Glomerular endothelial cell (primary cell): ENCODE measurements at places on chromosomes 7 and 10. TPM values are rescaled to one million over a fixed set of nuclear protein-coding genes. Genes with fewer than 3 reads are reported as not detected.

NKX1-2 gene
- not detected in 2 replicates for total RNA-seq

GRCh38 chr7:151491859-151492258 lies 27.8 kb downstream of the RHEB start:
- DNase-seq, result no peak

PRF1 gene
- total RNA-seq, result not detected in 2 replicates

GRCh38 chr10:49200854-49201253 lies 12.7 kb upstream of the TMEM273 start:
- no peak for DNase-seq

CTAGE8 gene
- total RNA-seq, result not detected in 2 replicates

GRCh38 chr7:25392588-25393338 lies 164.5 kb upstream of the NPVF start:
- no peak for DNase-seq

- DNase-seq, result no peak
Observed at GRCh38 chr7:6432781-6433180, 15.0 kb downstream of the DAGLB start.

GRCh38 chr7:15625466-15625865 lies 61.0 kb downstream of the MEOX2 start:
- no peak for DNase-seq

WEE2 gene
- total RNA-seq, result not detected in 2 replicates

- no peak for DNase-seq
Observed at GRCh38 chr10:104928734-104929133, 287.6 kb downstream of the SORCS3 start.

DNA sequence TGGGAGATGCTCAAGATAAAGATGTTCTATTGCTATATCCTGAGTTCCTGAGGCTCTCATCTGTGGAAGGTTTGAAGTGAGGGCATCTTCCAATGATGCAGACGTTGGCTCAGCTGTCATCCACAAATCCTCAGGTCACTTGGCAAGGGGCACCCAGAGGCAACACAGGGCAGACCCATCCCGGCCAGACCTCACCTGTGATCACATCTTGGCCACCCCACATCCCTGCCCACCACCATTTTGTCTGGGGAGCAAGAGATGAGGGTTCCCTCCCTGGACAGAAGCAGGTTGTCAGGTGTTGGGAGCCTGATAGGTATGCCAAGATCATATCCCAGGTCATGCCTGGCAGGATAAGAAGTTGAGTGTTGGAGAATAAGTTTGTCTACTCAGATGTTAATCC lies 918.2 kb upstream of the ZNF722 start:
- no peak for DNase-seq

GRCh38 chr10:45427970-45428366 lies 54.0 kb downstream of the ALOX5 start:
- no peak for DNase-seq

CPVL gene
- 2.1 and 6.3 TPM in 2 replicates for total RNA-seq

DNAJC9 gene
- 19.3 and 26.1 TPM in 2 replicates for total RNA-seq

YAE1 gene
- 10.1 and 13.0 TPM in 2 replicates for total RNA-seq

- DNase-seq, result peak; percentile 78
Observed at GRCh38 chr7:131895541-131896164, 339.2 kb upstream of the PODXL start.

LEP gene
- total RNA-seq, result not detected in 2 replicates

GRCh38 chr10:28520346-28520745 lies 12.6 kb upstream of the WAC start:
- no peak for DNase-seq

ASCC1 gene
- 23.8 and 26.3 TPM in 2 replicates for total RNA-seq

- DNase-seq, result no peak
Observed at GRCh38 chr7:47217570-47218360, 364.1 kb downstream of the TNS3 start.

DNA sequence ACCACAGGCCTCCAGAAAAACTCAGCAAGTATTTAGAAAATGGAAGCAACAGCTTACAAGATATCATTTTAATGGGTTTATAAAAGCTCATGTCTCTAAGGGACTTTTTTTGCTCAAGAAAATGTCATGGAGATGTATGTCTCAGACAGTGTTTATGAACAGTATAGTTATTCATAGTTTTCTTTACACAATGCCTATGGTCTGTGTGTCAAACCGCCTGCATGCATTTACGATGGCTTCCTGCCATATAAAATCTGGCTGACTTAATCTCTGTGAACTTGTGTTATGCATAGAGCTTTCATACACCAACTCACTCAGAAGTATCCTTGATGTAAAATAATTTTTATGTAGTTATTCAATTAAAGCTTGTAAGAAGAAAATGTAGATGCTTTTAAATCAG lies 1314.2 kb upstream of the LRRTM3 start:
- DNase-seq, result no peak

GRCh38 chr10:122113945-122114747 lies 125.2 kb downstream of the TACC2 start:
- DNase-seq, result no peak

- DNase-seq, result no peak
Observed at GRCh38 chr7:81482600-81483186, 287.2 kb downstream of the HGF start.

FXYD4 gene
- total RNA-seq, result not detected in 2 replicates

DNA sequence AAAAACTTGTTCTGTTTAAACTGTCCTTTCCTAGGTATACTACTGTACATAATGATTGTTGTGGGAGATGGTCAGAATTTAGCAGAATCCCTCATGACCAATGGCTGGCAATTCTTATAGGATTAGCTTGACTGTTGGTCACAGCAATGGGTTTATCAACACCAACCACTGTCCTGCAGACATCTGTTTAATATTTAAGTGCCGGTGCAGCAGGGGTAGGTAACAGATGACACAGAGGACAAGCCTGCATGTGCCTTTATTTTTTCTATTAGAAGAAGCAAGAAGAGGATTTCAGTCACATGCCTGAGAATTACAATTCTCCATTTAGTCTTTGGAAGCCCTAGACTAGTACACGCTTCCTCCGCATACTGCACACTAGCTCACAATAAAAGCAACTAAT lies 48.4 kb downstream of the CCDC6 start:
- no peak for DNase-seq

DNA sequence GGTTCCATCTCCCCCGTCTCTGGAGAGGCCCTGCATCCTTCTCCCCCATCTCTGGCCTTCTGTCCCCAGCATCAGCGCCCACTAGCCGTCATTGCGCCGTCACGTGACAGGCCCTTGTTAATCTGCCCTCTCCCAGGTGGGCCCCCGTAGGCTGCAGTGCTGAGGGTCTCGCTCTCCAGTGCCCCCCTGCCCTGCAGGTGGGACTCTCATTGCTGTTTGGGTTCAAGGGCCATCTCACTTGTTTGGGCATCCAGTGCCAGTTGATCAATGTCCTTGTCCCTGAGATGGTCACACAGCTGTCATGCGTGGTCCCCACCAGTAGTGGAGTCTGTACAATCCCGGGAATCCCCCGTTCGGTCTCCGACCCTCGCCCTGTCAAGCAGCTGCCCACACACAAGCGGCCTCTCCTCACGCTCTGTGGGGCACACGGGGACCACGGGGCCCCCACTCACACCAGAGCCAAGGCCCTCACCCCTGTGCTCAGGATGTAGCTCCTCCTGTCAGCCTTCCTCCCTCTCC lies 114.0 kb downstream of the INPP5A start:
- DNase-seq, result no peak

DNA sequence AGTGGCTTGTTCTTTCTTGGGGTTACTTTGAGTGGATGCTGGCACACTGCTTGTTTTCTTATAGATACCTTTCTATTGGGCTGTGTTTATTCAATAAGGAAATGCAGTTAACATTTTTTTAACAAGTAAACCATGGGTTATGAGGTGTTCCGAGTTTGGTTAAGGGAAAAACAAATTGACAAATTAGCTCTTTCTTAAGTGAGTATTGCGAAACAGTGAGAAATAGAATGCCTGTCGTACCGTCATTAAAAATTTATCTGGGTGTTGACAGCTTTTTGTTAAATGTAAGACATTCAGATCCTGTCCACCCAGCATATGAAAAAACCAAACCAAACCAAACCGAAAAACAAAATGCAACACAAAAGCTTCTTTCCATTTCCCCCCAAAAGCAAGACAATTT lies 6.2 kb downstream of the CUX1 start:
- no peak for DNase-seq

GRCh38 chr10:131548176-131548575 lies 236.7 kb upstream of the TCERG1L start:
- DNase-seq, result no peak

SCIN gene
- total RNA-seq, result 0.35 and 0.58 TPM in 2 replicates

GRCh38 chr10:116477986-116478664 lies 50.5 kb downstream of the PNLIPRP3 start:
- no peak for DNase-seq

DNA sequence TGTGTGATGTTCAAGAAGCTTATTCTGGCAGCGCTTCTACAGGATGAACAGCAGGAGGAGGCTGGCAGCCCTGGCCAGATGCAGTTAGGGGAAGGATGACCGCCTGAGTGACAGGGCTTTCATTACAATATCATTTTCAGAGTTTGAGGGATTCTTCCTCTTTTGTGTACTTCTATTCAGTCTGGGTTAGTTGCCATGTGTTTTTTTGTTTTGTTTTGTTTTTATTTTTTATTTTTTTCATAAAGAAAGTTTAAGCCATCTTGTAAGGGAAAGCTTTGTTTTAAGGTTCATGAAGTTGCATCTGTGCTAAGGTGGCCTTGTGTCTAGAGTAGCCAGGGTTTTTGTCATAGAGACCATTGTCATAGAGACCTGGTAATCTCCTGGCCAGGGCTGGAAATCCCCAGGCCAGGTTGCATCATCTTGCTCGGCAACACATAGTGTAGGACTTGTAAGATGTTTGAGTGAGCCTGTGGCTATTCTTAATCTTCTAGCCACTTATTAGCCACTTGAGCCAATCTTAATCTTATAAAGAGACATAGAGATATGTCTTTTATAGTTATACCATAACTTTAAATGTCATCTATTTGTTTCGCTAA lies 230.5 kb upstream of the TMEM229A start:
- no peak for DNase-seq

GRCh38 chr10:100968863-100969186 lies 479 bp upstream of the SEMA4G start:
- no peak for DNase-seq

DNA sequence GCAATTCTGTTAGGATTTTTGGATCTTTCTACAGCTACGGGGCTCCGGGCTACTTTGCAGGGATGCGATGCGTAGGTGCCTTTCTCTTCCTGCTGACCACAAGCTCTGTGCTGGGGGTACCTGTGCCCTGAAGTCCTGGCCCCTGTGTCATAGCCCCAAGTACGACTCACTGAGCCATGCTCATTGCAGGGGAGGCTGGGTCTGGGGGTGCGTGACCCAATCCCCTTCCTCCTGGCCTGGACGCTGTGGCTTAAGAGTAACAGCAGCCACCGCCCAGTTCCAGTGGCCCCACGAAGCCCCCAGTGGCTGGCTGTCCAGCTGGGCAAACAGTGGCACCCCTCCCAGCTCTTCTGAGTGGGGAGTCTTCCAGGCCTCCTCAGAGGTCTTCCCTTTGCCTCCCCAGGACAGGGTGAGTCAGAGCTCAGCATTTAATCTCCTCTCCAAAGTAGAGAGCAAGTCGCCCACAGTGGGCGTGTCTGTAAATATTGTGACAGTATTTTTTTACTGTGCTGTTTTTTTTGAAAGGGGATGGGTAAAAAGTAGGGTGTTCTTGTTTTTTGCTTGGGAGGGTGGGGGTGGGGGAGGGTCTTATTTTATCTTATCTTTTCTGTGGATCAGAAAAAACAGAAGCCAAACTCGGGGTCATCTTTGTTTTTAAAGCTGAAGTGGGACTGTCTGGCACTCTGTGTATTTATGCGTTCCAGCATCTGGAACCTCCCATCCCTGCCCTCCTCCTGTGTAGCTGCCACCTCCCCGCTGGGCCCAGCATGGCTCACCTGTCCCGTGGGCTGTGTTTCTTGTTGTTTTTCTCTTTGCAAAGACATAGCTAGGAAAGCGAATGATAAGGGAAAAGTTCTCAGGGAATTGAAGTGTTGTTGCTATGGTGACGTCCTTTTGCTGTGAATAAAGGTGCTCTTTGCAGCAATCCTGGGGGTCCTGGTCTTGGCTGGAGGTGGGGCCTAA lies 8.2 kb downstream of the LFNG start:
- DNase-seq, result no peak

DOCK4 gene
- 112 and 150 TPM in 2 replicates for total RNA-seq

- DNase-seq, result no peak
Observed at GRCh38 chr10:75229971-75230370, 5.8 kb downstream of the COMTD1 start.

IFIT2 gene
- total RNA-seq, result 7.9 and 8.9 TPM in 2 replicates

PRKRIP1 gene
- 13.8 and 28.1 TPM in 2 replicates for total RNA-seq

ODAD2 gene
- 0.24 and 0.70 TPM in 2 replicates for total RNA-seq

DNA sequence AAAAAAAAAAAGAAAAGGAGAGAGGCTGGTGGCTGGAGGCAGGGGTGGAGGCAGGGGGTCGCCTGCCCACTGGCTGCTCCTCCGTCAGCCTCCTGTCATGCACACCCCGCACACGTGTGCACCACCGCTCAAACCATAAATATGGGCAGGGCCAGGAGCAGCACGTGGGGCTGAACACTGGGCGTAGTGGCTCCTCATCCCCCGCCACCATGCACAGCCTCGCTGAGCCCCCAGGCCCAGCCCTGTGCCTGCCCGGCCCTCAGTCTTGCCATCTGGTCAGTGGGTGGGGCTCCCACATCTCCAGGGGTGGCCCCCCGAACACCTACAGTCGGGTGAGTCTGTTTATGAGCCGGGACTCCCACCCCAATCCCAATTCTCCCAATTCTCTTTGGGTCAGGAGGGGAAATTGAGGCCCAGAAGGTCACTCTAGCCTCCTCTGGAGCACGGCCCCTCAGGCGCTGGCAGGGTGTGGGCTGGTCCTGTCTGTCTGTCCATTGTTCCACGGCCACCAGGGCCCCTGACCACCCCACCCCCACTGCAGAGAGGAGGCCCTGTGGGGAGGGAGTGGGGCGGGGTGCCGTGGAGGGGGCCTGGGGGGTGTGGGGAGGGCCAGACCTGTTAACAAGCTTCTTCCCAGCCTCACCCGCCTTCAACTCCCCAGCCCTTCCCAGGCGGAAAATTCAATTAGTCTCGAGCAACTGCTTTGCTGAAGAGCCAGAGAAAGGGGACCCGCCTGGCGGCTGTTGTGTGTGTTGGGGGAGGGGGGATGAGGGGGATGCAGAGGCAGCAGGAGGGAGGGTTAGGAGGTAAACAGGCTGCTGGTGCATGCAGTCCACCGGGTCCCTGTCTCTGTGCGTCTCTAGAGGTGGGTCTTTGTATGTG lies 19.5 kb upstream of the GRIFIN start:
- no peak for DNase-seq

DNA sequence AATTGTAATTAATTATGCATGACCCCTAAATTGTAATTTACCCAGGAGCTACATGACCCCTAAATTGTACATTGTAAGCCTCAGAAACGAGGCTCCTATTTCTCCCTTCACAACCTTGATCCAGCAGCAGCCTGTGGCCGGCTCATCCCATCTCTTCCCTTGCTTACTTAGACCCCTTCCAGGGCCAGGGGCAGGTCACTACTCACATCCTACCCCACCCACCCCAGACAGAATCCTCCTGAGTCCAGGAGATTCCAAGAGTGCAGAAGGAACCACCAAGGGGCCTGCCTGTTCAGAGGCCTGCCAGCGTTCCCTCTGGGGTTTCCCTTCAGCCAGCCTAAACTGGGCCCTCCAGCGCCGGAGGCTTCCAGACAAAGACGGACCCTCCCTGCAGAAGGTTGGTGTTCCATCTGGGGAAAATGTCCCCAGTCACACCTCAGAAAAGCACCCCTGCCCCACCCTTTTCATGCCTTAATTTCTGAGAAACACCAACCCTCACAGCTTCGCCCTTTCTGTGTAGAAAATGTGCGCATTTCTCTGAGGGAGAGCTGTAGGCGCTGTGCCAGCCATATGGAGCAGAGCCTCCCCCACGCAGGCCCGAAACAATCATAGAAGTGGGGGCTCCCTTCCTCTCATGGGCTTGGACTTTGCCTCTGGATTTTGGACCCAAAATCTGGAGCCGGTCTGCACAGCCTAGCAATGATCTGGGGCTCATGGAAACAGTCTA lies 19.2 kb downstream of the LEP start:
- no peak for DNase-seq

SLC25A13 gene
- total RNA-seq, result 29.4 and 38.6 TPM in 2 replicates
